ENCODE measurements at places on chromosomes 2 and 18. TPM values are rescaled to one million over a fixed set of nuclear protein-coding genes. Genes with fewer than 3 reads are reported as not detected.

The UGT1A9 gene
- 0.16 TPM for polyA plus RNA-seq

The TGFA gene
- 22.5 TPM for polyA plus RNA-seq

The ALLC gene
- 0.92 TPM for polyA plus RNA-seq

The TFPI gene
- 72.9 TPM for polyA plus RNA-seq

The TMEM198 gene
- polyA plus RNA-seq, result 18.7 TPM

All from spinal cord (tissue), 10 donors.